ENCODE measurements at places on chromosomes 1 and 21.
A peak's percentile ranks its signal among the peaks of the same experiment; 100 is the strongest.

DNA sequence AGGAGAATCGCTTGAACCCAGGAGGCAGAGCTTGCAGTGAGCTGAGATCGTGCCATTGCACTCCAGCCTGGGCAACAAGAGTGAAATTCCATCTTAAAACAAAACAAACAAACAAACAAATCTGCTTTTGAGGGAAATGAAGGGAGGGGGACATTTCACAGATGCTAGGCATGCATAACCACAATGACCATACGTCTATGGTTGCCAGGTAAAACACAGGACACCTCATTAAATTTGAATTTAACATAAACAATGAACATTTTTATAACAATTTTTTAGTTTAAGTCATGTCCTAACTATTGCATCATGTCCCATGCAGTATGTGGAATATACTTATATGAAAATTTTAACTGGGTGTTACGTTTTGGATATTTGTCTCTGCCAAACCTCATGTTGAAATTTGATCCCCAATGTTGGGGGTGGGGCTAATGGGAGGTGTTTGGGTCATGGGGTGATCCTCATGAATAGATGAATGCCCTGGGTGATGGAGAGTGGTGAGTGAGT is 31.0 kb upstream of the ZBTB18 start:
- no peak for DNase-seq

GRCh38 chr1:30599721-30600120 is 123.7 kb downstream of the MATN1 start:
- DNase-seq: no peak

- peak; percentile 61 for DNase-seq
These were observed 20.0 kb upstream of the CLIC4 start for GRCh38 chr1:24725209-24725651.

DNA sequence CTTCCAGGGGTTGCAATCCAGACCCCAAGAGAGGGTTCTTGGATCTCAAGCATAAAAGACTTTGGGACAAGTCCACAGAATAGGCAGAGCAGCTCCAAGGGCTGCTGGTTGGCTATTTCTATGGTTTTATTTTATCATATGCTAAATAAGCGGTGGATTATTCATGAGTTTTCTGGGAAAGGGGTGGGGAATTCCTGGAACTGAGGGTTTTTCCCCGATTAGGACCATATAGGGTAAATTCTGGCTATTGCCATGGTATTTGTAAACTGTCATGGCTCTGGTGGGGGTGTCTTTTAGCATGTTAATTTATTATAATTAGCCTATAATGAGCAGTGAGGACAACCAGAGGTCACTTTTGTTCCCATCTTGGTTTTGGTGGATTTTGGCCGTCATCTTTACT is 270.9 kb upstream of the PLXNA2 start:
- no peak for DNase-seq

DNA sequence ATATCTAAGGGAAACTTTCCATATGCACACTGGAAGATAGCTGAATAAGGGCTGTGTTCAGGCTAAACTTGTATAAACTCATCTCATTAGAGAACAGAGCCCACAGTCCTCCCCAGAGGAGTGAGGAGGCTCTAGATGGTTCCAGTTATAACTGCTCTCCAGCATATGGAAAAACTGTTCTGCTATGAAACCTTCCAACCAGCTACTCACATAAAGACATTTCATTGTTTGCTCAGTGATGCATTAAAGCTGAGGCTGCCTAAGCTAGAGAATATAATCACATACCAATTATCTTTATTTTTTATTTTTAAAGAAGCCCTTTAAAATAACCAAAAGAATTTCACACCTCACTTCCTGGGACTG is 13.3 kb downstream of the AHCYL1 start:
- no peak for DNase-seq

DNA sequence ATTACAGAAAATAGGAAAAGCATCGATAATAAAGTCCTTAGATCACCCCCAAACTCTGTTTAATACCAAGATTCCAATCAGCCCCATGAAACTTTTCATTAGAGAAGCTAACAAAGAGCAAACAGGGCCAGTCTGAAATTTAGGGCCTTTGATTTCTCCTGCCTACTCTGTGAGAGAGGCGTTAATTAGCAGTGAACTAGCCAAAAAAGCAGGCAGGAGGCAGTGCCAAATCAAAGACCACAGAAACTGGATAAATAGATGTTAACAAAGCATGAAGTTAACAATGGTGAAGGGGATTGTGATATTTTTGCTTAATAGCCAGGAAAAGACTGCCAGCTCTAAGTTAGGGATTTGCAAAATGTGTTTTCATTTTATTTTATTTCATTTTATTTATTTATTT is 11.2 kb downstream of the TAF5L start:
- DNase-seq: no peak
